ENCODE measurements at places on chromosomes 16 and 17. TPM values are rescaled to one million over a fixed set of nuclear protein-coding genes. Genes with fewer than 3 reads are reported as not detected.
A peak's percentile ranks its signal among the peaks of the same experiment; 100 is the strongest.

DNA sequence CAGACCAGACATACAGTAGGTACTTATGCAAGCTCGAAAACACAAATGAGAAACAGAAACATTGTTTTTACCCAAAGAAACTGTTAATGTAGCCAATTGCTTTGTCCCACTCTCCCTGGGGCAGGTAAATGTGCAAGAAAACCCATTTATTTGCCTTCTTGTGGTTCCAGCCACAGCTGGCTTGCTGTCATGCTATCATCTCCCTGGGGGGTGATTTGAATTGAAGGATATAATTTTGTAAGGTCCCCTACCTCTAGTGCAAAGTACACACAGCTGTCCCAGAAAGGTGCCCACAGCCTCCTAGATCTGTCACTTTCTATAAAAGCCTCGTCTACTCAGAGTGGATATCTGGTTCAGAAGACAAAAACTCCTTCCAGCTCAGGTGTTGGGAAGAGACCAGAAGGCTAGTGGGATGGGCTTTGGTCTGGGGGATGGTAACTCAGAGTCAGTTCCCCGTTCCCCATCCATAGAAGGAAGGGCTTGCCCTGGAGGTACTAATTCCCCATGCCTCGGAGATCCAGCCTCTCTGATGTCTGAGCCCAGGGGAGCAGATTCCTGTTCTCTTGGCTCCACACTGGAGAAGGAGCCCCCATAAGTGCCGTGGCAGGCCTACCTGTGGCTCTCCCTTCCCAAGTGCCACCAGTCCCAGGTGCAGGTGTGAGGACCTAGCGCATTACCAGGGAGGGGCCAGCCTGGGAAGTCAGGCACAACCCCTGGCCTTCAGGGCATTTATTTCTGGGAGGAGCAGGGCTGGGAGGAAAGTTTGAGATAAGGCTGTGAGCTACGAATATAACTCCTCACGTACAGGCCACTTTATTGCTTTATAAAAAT, 2.4 kb upstream of the PRR15L start:
- DNase-seq: no peak

- DNase-seq: peak; percentile 28
Observed at GRCh38 chr16:67278773-67279295, 498 bp upstream of the PLEKHG4 start.

The ZNF771 gene
- 6.0 TPM for total RNA-seq

The USP10 gene
- 130 TPM for total RNA-seq

Data from neural progenitor cell (in vitro differentiated cells).